ENCODE measurements at places on chromosomes 12 and 14. TPM values are rescaled to one million over a fixed set of nuclear protein-coding genes. Genes with fewer than 3 reads are reported as not detected.

GRCh38 chr12:119113496-119113986, 65.2 kb upstream of the HSPB8 start:
- DNase-seq, result no peak
- no peaks in the 10 kb centered on the region for H3K36me3 ChIP-seq
- H3K4me1 ChIP-seq, result peaks cover 9% of the 10 kb centered on the region
- H3K4me3 ChIP-seq, result no peak overlapping the region
- H3K27ac ChIP-seq, result no peak overlapping the region
- no peaks in the 10 kb centered on the region for H3K27me3 ChIP-seq

DNA sequence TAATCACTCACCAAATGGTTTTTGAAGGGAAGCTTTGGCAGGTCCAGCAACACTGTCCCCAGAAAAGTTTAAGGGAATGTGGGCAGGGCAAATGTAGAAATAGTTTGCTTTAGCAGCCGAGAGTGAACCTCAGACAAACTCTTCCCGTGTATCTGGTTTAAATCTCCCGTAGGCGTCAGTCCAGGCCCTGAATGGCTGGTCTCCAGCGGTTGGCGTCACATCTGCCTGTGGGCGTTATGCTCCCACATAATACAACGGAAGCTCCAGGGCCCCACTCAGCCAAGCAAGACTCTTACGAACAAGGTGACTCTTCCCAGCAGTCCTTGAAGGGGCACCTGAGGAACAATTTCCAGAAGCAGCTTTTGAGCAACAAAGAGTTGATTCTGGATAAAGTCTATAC, 942 bp downstream of the ZC2HC1C start:
- peak; percentile 92 for DNase-seq
- peak overlapping the region; percentile 95 for H3K27ac ChIP-seq
- no peaks in the 10 kb centered on the region for H3K27me3 ChIP-seq
- peak overlapping the region; percentile 61 for H3K4me3 ChIP-seq
- H3K36me3 ChIP-seq, result no peaks in the 10 kb centered on the region

DNA sequence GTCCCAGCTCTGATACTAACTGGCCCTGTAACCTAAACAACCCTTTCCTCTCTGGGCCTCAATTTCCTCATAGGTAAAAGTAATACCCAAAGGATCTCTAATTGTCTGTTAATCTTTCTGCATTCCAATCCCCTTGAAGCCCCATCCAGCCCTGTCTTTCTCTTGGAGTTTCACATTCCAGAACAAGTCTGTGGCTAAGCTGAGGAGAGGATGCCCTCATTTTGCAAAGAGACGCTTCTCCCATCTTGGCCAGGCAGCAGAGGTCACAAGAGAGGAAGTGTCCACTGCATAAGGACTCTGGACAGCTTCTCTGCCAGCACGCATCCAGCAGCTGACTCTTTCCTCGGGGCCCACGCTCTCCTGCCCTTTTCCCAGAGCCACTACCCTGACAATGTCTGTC, 263.4 kb upstream of the FKBP4 start:
- no peak overlapping the region for H3K4me3 ChIP-seq
- H3K36me3 ChIP-seq, result peaks cover 8% of the 10 kb centered on the region
- no peaks in the 10 kb centered on the region for H3K27me3 ChIP-seq
- H3K4me1 ChIP-seq, result no peaks in the 10 kb centered on the region

DNA sequence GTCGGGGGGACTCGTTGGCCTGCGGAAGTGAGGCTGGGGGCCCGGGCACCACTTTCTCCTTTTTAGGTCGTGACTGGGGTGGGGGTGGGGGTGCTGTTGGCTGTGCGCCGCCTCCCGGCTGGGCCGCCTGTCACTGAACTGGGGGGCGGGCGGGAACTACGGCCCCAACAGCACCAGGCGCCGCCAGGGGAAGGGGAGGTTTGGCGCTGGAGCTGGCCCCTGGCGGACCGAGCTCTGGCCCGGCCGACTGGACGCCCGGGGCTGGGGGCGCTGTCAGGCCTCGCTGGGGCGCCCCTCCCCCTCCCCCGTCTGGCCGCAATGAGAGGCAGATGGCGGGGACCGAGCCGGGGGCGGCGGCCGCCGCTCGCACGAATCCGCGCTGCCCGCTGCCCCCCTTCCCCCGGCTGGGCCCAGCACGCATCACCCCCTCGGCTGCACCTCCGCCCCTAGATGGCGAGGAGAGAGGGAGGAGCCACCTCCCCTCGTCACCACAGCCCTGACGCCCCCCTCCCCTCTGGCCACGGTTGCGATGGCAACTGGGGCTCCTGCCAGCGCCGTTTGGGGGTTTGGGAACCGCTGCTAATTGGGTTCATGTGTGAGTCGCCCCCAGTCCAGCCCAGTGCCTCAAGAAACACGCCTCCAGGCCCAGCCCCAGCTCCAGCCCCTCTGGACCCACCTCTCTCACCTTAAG, 723 bp downstream of the NFATC4 start:
- no peaks in the 10 kb centered on the region for H3K27me3 ChIP-seq
- peak overlapping the region; percentile 88 for H3K4me3 ChIP-seq
- DNase-seq, result peak; percentile 89
- H3K27ac ChIP-seq, result peak overlapping the region; percentile 99
- peaks cover 9% of the 10 kb centered on the region for H3K36me3 ChIP-seq
- peaks cover 64% of the 10 kb centered on the region for H3K4me1 ChIP-seq

DNA sequence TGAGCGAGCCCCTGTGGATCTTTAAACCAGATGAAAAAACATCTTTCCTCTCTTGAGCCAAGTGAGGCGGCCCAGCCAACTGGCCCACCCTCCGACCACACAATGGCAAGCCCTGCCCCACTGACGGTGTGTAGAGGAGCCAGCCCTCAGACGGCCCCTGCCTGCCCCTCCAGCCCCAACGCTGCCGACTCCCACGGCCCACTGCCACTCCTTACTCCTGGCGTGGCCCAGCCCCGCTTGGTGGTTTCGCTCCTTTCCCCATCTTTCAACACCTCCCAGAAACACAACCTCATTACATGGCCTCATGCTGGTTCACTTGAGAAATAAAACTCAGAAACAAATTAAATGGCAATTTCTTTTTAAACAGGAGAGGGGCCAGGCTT, 80.6 kb upstream of the DICER1 start:
- H3K4me3 ChIP-seq, result no peak overlapping the region
- no peaks in the 10 kb centered on the region for H3K36me3 ChIP-seq
- no peaks in the 10 kb centered on the region for H3K27me3 ChIP-seq
- H3K4me1 ChIP-seq, result peaks cover 6% of the 10 kb centered on the region
- no peak for DNase-seq

DNA sequence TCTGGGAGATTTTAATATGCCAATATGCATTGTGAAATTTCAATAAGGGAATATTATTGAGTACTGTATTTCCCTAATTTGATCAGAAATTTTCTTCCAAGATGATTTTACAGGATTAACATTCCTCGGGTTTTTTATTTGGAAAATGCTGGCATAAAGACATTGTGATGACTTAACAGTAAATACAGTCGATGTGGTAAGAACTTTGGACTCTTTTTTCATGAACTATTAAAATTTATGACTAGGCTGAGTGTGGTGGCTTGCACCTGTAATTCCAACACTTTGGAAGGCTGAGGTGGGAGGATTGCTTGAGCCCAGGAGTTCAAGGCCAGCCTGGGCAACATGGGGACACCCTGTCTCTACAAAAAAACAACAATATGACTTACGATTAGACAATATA, 197.1 kb upstream of the RASSF8 start:
- H3K4me1 ChIP-seq, result no peaks in the 10 kb centered on the region
- H3K36me3 ChIP-seq, result no peaks in the 10 kb centered on the region
- H3K4me3 ChIP-seq, result no peak overlapping the region
- no peak for DNase-seq
- H3K27me3 ChIP-seq, result no peaks in the 10 kb centered on the region

GRCh38 chr12:66503746-66504145, 175.1 kb downstream of the GRIP1 start:
- no peaks in the 10 kb centered on the region for H3K4me1 ChIP-seq
- H3K27me3 ChIP-seq, result no peaks in the 10 kb centered on the region
- H3K27ac ChIP-seq, result no peak overlapping the region
- no peak overlapping the region for H3K4me3 ChIP-seq
- H3K36me3 ChIP-seq, result no peaks in the 10 kb centered on the region

Gene MANSC4
- not detected for total RNA-seq

DNA sequence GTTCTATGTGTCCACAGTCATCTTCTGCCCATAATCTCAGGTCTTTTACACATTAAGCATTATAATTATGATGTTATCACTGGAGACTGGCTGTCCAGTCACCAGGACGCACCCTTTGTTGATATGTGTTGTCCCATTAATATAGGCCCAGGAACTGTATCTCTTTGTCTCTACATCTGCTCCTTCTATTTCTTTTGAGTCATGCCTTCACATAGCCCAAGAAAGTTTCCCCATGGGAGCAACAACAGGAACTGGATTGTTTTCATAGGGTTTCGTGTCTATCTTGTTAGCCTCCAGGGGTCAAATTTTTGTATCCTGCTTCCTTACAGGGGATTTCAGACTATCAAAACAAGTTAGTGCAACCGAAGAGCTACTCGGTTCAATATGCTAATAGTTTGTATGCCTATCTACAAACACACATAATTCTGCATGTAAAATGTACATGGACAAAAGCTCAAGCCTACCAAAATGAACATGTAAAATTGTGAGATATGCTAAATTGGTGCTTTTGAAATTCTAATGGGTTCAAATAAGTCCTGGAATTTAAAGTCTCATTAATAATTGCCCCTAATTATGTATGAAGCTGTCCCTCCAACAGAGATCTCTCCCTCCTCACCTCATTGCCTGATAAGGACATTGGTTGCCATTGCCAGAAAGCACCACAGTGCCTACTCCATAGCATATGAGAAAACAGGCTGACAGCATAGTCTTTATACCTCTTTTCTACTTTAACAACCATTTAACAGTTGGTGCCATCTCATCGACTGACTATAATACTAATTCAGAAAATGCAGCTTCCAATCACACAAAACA, 99.8 kb upstream of the DIO2 start:
- H3K4me3 ChIP-seq, result no peak overlapping the region
- no peaks in the 10 kb centered on the region for H3K36me3 ChIP-seq
- DNase-seq, result no peak
- H3K27me3 ChIP-seq, result no peaks in the 10 kb centered on the region
- no peaks in the 10 kb centered on the region for H3K4me1 ChIP-seq
- H3K27ac ChIP-seq, result no peak overlapping the region

DNA sequence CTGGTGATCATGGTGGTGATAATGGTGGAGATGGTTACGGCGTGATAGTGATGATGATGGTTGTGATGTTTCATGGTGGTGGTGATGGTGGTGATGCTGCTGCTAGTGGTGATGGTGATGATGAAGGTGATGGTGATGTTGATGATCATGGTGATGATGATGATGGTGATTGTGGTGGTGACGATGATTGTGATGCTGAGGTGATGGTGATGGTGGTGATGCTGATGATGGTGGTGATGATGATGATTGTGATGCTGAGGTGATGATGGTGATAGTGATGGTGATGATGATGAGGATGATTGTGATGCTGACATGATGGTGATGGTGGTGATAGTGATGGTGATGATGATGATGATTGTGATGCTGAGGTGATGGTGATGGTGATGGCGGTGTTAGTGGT, 113.2 kb upstream of the EVL start:
- H3K36me3 ChIP-seq, result no peaks in the 10 kb centered on the region
- DNase-seq, result no peak
- no peak overlapping the region for H3K27ac ChIP-seq
- H3K4me1 ChIP-seq, result peaks cover 23% of the 10 kb centered on the region

Gene DAO
- not detected for total RNA-seq

Gene ADAMTS20
- total RNA-seq, result not detected

- DNase-seq, result no peak
- peak overlapping the region; percentile 57 for H3K27ac ChIP-seq
- H3K4me1 ChIP-seq, result no peaks in the 10 kb centered on the region
- no peak overlapping the region for H3K4me3 ChIP-seq
- no peaks in the 10 kb centered on the region for H3K36me3 ChIP-seq
Observed at GRCh38 chr14:101732118-101732517, 29.4 kb upstream of the PPP2R5C start.

Gene DYRK2
- 17.6 TPM for total RNA-seq

DNA sequence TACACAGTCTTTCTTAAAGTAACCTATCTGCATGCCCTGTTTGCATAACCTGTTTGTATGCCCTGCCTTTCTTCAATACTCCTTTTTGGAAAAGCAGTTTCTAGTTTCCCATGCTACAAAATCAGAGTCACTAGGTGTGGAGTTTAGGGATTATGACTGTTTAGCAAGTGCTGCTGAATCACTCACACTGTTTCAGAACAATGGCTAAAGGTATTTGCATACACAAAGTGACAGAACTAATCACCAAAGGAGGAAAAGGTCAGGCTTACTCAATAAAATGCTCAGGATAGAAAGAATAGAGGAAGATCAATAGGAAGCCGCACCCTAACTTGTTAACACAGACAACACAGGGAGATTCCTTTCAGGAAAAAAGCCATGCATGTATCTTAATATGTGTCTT, 19.4 kb downstream of the EGLN3 start:
- H3K27ac ChIP-seq, result no peak overlapping the region
- no peaks in the 10 kb centered on the region for H3K27me3 ChIP-seq
- no peaks in the 10 kb centered on the region for H3K4me1 ChIP-seq
- DNase-seq, result no peak
- H3K36me3 ChIP-seq, result peaks cover 3% of the 10 kb centered on the region
- no peak overlapping the region for H3K4me3 ChIP-seq

Gene AICDA
- total RNA-seq, result not detected

- no peak for DNase-seq
- no peaks in the 10 kb centered on the region for H3K36me3 ChIP-seq
- H3K27me3 ChIP-seq, result no peaks in the 10 kb centered on the region
- H3K27ac ChIP-seq, result no peak overlapping the region
Observed at GRCh38 chr12:77601069-77601468, 229.6 kb upstream of the NAV3 start.

Gene KRT74
- not detected for total RNA-seq

Gene CLEC1A
- 1.9 TPM for total RNA-seq

DNA sequence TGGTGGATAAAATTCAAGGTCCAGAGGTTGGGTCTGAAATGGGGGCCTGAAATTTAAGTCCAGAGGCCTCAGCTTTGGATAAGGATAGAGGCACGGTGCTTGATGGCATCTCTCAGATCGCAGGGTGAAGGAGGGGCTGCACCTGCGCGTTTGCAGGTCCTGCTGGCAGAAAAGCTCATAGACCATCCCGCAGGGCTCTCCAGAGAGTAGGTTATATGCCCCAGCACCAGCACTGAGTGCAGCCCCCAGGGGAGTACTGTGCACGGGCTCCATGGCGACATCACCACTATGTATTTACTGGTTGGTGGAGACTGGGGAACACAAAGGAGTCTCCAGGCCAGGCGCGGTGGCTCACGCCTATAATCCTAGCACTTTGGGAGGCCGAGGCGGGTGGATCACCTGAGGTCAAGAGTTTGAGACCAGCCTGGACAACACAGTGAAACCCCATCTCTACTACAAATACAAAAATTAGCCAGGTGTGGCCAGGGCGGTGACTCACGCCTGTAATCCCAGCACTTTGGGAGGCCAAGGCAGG, 4.3 kb upstream of the CD63 start:
- H3K36me3 ChIP-seq, result no peaks in the 10 kb centered on the region
- DNase-seq, result peak; percentile 60
- no peak overlapping the region for H3K4me3 ChIP-seq
- no peaks in the 10 kb centered on the region for H3K27me3 ChIP-seq
- H3K4me1 ChIP-seq, result peaks cover 36% of the 10 kb centered on the region
